Stimulated activated CD8-positive, alpha-beta memory T cell treated with anti-CD3 and anti-CD28 coated beads, Interleukin-2, amount 100 ng/mL, for 1 hour (primary cell): ENCODE measurements at places on chromosomes 16 and 17.

- DNase-seq, result no peak
These were observed 41.0 kb downstream of the NXPH3 start for GRCh38 chr17:49616601-49617131.

- DNase-seq, result no peak
These were observed 1.2 kb downstream of the RASD1 start for GRCh38 chr17:17494870-17495535.

DNA sequence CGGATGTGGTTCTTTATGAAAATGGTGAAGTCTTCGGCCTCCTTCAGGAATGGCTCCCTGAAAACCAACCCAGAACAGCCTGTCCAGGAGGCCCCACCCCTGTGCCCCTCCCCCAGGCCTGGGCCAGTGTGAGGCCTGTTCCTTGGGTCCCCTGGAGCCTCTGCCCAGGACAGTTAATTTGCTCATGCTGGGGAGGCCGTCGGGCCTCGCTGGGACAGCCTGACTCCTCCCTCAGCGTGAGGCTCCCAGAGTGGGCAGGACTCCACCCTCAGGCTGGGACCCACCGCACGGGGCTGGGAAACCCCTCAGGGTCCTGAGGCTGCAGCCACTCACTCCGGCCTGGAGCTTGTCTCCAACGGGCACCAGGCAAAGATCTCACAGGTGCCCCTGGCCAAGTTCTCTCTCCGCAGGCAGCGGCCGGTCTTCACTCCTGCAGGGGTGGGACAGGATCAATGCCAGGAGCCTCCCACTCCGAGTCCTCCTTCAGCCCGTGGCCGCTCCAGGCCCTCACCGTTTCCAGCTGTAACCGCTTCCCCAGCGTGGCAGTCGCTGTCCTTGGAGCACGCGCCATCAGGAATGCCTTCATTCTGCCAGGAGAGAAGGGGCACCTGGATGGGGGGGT is 5.8 kb downstream of the P2RX5 start:
- DNase-seq, result no peak

- no peak for DNase-seq
These were observed 295.4 kb downstream of the TOX3 start for GRCh38 chr16:52251495-52251894.

- no peak for DNase-seq
These were observed 62.8 kb upstream of the GCSH start for GRCh38 chr16:81158964-81159363.

GRCh38 chr17:66625311-66625767 is 209.6 kb upstream of the CACNG5 start:
- DNase-seq, result no peak

DNA sequence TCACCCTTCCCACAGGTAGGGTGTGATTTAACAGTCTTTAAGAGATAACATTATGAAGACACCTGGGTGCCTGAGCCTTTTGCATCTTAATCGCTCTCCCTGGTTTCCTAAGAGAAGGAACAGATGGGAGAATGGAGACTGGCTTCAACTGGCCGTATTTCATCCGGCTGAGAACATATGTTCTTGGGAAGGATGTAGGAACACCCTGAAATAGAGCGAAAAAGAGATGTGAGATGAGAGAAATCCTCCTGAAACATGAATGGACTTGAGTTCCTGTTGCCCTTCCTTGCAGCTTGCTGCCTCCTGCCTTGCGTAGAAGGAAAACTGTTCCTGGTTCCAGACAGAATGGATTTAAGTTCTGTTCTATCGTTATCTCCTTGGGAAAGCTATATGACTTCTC is 385.4 kb upstream of the RBFOX1 start:
- DNase-seq, result no peak

DNA sequence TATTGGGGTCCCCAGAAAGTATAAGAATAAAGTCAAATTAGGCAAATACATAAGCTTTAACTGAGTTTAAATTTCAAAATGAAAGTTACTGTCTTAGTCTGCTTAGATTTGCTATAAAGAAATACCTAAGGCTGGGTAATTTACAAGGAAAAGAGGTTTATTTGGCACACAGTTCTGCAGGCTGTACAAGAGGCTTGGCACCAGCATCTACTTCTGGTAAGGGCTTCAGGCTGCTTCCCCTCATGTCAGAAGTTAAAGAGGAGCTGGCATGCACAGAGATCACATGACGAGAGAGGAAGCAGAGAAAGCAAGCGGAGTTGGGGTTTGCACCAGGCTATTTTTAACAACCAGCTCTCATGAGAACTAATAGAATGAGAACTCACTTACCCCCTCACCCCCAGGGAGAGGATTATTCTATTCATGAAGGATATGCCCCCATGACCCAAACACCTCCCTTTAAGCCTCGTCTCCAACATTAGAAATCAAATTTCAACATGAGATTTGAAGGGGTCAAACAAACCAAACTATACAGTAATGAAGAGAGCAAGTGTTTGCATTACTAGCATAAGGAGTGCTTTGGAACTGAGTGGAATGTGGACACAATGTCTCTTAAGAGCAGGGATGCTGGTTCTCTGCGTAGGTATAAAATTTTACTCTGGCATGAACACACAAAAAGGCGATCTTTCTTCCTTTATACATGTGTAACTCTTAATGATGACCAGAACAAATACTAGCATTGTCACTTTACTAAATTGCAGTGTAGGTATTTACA is 292.8 kb upstream of the PMFBP1 start:
- no peak for DNase-seq

GRCh38 chr16:20045886-20046285 is 27.8 kb downstream of the GPR139 start:
- DNase-seq, result no peak

GRCh38 chr17:3400055-3400454 is 1.8 kb upstream of the OR1E1 start:
- no peak for DNase-seq

DNA sequence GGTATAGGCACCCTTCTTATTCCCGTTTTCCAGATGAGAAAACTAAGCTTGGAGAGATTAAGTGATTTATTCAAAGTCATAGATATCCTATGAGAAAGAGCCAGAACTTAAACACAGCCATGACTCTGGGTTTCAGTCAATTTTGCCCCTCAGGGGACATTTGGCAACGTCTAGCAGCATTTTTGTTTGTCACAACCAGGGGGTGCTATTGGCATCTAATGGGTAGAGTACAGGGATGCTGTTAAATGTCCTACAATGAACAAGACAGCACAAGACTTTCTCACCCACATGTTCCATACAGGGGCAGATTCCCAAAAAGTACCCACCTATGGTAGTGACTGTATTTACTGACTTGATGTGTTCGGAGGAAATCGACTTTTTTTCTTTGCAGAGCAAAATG is 4.8 kb upstream of the SHISA9 start:
- no peak for DNase-seq

DNA sequence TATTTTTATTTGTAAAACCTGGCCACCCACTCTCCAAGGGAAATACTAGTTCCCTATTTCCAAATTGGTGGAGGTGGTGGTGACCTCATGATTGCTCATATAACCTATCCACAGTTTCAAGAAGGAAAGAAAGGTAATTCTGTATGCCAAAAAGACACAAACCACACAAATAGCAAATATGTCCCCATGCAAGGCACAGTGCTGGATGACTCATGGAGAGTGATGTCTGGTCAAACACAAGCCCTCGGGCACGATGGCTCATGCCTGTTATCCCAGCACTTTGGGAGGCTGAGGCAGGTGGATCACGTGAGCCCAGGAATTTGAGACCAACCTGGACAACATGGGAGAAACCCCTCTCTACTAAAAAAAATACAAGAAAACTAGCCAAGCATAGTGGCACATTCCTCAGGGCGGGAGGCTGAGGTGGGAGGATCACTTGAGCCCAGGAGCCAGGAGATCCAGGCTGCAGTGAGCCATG is 64.2 kb downstream of the GNA13 start:
- no peak for DNase-seq

DNA sequence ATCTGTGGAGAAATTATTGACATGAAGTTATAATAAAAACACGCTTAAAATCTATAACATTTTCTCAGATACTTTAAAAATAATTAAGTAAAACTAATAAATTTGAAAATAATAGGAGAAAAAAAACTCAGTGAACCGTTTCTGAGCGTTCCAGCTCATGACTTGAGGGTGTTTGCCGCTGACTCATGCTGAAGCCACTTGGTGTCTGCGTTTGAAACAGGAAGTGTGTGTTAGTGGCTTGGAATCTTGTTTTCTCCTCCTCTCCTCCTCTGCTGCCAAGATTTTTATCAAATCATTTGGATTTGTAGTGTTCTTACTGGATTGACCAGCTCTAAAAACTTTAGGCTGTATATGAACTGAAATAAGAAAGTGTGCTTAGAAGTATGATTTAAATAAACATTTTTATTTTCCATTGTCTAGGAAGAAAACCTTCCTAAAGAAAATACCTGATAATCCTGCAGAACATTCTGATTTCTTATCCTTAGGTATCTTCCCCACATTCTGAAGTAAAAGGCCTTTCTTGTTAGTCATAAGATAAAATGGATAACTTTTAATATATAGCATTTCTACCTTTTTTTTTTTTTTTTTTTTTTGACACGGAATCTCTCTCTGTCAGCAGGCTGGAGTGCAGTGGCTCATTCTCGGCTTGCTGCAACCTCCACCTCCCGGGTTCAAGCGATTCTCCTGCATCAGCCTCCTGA is 30.8 kb downstream of the USP10 start:
- DNase-seq, result no peak

DNA sequence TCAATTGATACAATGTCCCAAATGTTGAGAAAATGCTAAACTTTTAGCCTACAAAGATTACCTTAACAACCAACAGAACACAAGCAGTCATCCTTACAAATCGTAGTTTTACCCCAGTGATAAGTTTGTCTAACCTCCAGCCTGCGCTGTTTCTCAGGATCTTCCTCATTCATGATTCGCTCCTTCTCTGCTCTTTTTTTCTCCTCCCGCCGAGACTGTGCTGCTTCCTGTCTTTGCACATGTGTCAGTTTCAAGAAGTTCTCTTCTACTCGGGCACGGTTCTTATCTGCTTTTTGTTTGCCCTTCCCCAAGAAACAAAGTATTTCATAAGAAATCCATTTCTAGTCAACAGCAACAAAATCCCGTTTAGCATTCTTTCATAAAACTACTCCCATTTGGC is 10.2 kb upstream of the STRADA start:
- no peak for DNase-seq

GRCh38 chr16:14372471-14372870 is 257.6 kb downstream of the PARN start:
- no peak for DNase-seq

- no peak for DNase-seq
These were observed 1.5 kb downstream of the CFAP20 start for GRCh38 chr16:58127634-58128033.

DNA sequence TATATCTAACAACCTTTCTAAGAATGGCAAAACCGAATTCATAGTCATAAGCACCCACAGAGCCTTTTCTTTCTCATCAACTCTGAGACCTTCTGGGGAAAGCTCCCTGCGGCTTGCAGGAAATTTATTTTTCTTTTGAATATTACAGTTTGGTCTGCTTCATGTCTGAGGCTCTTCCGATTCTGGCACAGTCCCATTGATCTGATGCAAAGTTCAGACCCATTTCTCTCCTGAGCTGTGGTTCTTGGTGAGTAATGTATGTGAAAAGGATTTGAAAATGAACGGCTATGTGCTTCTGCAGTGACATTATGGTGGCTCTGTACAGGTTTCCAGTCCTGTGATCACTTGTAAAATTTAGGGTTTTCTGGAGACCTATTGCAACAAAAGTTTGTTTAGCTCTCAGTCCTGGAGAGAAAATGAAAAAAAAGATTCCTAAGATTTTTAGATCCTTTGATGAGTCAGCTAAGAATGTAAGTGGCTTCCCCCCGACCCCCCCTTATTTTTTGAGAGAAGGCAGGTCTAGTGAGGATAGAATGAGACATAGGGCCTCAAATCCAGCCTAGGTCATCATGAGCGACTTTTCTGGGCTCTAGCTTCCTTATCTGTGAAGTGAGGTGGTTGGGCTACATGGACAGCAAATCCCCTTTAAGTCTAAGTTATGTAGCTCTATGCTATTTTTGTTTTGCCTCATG is 4.6 kb downstream of the GAN start:
- DNase-seq, result no peak

- DNase-seq, result no peak
These were observed 219.9 kb downstream of the C16orf78 start for GRCh38 chr16:49593424-49594040.

- no peak for DNase-seq
These were observed 3.1 kb downstream of the GAA start for GRCh38 chr17:80104321-80104955.

GRCh38 chr16:86095131-86095752 is 196.3 kb downstream of the IRF8 start:
- no peak for DNase-seq

DNA sequence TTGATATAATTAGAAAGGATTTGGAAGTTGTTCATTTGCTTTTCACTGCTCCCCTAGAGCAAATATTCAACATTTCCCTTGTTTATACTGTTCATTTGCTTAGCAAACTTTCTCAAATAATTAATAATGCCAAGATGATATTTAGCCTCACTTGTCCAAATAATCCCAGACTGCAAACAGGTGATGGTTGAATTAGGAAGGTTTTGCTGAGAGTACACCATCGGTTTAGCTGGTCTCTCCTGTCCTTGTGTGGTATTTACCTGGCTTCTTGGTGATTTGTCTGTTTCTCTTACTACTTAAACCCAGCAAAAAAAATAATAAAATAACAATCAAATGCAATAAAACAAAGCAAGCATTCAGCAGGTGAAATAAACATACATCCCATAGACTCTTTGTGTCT is 6.5 kb downstream of the KATNIP start:
- DNase-seq, result no peak

DNA sequence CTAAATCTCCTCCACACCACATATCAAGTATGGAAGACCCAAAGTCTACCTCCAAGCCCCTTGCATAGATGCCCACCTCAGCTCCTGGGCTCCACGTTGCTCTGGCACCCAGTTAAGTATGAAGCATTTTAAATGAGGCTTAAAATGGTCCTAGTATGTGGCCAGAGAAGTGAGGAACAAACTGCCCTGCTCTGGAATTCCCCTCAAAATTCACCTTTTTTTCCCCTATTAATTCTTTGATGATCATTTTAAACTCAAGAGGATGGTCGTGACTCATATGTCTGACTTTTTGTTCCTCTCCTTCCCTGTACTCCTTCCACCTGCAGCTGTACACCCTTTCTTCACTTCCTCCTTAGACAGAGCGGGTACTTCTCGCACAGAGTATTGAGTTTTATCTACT is 234.5 kb upstream of the MYOCD start:
- no peak for DNase-seq

DNA sequence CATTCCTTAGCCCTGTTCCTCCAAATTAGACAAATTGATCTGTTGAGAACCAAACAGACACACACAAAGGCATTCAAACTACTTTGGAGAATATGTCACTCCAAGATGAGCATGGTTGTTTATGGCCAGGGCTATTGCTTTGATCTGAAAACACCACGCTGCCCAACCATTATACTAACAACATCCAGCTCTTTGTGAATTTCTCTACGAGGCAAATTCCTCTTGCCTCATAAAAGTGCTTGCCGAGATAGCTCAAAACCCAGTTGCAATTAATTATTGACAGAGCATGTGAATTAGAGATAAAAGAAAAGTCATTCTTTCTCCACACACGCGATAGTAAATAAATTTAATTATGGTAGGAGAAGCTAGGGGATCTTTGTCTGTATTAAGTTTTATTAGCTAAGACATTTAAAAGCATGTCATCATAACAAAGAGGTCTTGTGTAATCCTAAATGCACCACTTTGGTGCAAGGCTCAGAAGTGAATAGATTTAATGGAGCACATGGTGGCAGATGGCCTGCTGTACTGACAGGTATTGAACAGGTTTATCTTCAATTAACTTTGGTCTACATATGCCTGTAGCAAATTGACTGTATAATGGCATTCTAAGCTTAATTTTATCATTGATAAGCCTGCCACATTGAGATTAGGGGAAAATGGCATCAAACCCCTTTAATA is 441.8 kb downstream of the HS3ST4 start:
- no peak for DNase-seq

GRCh38 chr17:48492401-48493298 is 38.2 kb downstream of the HOXB1 start:
- peak; percentile 42 for DNase-seq
